ENCODE measurements at places on chromosomes 13 and 19.

DNA sequence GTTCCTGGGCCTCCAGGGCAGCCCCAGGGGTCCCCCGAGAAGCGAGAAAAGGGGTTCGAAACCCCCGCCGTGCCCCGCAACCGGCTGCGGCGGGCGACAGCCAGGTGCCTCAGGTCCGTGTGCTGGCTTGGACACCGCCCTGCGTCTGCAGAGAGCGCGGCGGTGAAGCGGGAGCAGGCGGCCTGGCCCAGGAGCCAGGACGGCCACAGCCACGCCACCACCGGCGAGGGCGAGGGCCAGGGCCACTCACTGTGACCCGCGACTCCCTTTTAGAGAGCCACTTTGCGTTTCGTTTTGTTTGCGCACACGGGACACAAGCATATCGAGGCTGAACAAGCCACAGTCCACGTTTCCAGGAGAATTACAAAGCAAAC, 110.4 kb downstream of the CRYL1 start:
- DNase-seq: no peak

GRCh38 chr13:51153527-51153926, 42.5 kb upstream of the C13orf42 start:
- DNase-seq: no peak

GRCh38 chr19:41324921-41325639, 15.1 kb downstream of the CCDC97 start:
- DNase-seq: peak; percentile 26

DNA sequence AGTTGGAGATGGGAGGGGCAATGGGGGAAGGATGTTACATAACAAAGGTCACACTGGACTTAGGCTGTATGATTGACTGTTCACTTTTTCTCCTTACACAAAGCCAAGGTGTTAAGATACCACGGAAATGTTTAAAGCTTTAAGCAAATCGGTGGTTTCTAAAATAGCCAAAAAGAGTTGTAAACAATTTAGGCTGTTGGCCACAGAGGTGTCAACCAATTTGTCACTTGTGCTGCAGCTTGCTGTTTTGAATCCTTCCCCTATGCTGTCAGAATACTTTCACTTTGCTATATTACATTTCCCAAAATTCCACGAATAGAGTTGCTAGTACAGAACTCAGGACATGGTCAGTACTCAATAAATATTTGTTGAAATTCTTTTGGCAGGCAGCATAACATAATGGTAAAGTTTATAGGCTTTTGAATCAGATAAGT, 149.3 kb downstream of the VWA8 start:
- no peak for DNase-seq

- DNase-seq: no peak
Measured at GRCh38 chr19:13778398-13778797, 4.1 kb downstream of the C19orf53 start.

- DNase-seq: no peak
Measured at GRCh38 chr13:26561651-26562511, 4.4 kb downstream of the WASF3 start.

- no peak for DNase-seq
Measured at GRCh38 chr13:97976610-97977521, 23.4 kb downstream of the IPO5 start.

DNA sequence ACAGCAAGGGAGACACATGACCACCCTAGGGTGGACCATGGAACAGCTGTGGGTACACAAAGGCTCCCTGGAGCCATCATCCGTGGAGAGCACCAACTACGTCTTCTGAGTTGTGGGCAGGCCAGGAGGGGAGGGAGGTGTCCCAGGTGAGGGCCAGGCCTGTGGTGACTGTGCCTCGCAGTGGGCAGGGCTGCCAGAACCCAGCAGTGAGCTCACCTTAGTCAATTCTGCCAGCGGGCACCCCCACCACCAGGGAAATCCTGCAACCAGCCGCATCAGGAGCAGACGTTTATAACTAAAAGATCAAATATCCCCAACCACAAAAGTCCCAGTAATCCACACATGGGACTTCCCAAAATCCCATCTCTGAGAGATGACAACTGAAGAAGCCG, 19.6 kb downstream of the ELL start:
- DNase-seq: no peak

GRCh38 chr19:35267818-35268535, 785 bp upstream of the USF2 start:
- DNase-seq: no peak

GRCh38 chr13:113096745-113097305, 8.8 kb upstream of the F7 start:
- no peak for DNase-seq

GRCh38 chr13:97257800-97258799, 36.0 kb downstream of the MBNL2 start:
- DNase-seq: no peak

- peak; percentile 0 for DNase-seq
Measured at GRCh38 chr19:31715249-31715945, 366.2 kb upstream of the TSHZ3 start.

DNA sequence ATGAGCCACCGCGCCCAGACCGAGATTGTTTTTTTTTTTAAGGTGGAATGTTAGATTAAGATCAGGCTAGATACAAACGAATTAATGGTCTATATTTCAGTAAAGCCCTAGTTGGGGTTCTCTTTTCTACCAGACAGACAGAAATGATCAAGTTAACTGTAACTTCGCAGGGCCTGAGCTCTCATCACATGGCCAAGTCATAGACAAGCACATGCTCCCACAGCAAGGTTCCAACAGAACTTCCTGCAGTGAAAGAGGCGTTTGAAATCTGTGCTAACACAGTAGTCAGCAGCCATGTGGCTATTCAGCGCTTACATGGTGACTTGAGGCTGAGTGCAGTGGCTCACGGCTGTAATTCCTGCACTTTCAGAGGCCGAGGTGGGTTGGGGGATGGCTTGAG, 34.7 kb upstream of the SEMA6B start:
- no peak for DNase-seq

GRCh38 chr19:3753631-3754410, 7.7 kb downstream of the APBA3 start:
- DNase-seq: no peak

DNA sequence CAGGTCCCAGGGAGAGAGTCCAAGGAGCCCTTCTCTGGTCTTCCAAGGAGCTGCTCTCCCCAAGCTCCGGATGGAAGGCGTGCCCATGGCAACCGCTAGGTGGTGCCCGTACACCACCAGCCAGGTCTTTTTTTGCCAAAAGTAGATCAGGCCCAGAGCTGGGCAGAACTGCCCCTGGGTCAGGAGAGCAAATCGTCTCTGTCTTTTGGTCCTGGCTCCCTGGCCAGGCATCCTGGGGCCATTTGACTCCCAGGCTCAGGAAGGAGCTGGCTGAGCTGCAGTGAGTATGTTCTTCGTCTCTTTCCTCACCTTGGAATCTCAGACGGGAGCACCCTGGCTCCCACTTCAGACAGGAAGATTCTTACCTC, 24.6 kb upstream of the BCL3 start:
- peak; percentile 24 for DNase-seq

DNA sequence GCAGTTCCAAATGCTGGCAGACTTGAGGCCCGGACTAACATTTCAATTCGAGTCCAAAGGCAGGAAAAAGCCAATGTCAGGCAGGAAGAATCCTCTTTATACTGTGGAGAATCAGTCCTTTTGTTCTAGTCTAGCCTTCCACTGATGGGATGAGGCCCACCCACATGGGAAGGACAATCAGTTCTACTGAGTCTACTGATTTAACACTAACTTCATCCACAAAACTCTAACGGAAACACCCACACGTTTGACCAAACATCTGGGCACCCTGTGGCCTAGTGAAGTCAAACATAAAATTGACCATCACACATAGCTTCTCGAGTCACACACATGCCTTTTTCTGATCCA, 100.3 kb downstream of the UBL3 start:
- no peak for DNase-seq

GRCh38 chr13:86355301-86355700, 556.1 kb upstream of the SLITRK6 start:
- DNase-seq: no peak

DNA sequence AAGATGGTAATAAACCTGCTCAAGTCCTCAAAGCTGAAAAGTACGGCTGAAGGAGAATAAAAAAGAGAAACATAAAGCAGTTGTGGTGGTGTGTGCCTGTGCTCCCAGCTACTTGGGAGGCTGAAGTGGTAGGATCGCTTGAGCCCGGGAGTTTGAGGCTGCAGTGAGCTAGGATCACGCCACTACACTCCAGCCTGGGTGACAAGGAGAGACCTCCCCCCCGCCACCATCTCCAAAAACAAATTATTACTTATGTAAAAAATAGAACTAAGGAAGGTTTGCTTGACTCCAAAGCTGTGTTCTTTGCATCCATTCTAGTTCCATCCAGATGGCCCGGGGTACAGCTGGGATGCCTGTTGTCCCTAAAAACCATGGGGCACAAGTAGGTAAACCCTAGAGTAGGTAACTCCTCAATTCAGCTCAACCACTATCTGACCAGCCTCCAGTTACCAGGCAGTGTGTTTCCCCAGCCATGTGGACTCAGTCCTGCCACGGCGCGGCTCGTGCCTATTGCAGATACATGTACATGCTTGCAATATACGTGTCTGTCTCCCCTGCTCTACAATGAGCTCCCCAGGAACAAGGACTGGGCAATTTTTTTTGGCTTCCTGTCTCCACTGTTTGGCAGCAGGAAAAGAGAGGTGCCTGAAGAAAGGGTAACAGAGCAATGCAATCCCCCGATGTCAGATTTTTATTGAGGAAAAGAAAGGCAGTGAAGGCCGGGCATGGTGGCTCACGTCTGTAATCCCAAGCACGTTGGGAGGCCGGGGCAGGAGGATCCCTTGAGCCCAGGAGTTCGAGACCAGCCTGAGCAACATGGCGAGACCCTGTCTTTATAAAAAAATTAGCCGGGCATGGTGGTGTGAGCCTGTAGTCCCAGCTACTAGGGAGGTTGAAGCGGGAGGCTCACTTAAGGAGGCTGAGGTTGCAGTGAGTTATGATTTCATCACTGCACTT, 101.3 kb downstream of the GNG7 start:
- no peak for DNase-seq

DNA sequence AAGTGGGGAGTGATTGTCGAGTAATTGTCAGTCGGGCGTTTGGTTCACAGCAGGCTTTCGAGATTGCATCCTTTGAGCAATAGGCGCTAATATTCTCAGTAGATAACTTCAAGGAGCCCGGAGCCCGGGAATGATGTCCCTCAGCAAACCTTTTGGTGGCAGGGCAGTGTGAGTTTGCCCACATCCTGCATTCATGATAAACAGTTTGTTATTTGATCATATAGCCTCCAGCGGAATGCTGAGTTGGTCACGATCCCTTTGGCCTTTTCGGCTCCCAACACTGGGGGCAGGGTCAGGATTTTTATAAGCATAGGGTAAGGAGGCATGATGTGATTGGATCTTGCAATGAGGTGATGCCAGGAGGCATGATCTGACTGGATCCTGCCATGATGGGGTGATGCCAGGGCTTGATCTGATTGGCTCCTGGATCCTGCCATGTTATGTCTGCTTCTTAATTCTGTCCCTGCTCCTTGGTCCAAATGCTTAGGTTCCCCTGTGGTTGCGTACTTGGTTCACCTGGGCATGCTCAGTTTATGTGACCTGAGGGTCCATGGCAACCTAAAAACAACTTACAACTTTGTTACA, 38.2 kb upstream of the IGSF23 start:
- no peak for DNase-seq

- DNase-seq: no peak
Measured at GRCh38 chr19:45667620-45668341, at the start of gene GIPR. Gene GIPR (plus strand): TSS chr19:45668221. CDS start chr19:45669521, 1,300 bp downstream.

DNA sequence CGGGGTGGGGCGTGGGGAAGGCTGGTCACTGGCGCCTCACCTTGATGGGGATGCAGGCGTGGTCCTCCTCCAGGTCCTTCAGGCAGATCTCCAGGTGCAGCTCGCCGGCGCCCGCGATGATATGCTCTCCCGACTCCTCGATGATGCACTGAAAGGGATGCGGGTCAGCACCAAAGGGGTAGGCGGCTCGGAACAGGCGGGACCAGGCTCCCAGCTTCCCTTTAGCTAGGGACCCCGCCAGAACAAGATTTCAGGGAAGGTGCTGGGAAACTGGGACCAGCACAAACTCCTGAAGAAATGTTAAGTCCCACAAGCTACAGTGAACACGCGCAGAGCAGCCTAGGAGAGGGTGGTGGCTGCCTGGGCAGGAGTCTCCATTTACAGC, 6.0 kb downstream of the EEF2 start:
- DNase-seq: no peak

- DNase-seq: no peak
Measured at GRCh38 chr13:51771418-51772104, 32.4 kb downstream of the DHRS12 start.

DNA sequence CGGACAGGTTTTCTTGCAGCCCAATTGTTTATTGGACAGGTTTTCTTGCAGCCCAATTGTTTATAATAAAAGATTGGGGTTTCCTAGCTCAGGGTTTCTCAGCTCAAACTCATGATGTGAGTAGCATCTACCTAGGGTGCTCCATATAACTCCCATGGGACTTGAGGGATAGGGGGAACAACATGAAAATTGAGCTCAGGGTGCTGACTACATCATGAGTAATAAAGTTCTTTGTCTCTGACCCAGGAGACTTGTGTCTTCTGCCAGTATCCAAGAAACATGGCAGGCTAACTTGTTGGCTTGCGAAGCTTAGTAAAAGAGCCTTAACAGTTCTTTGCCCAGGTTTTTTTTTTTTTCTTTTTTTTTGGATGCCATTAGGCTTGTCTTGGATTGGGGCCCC, 59.2 kb upstream of the MYCBP2 start:
- DNase-seq: no peak

- no peak for DNase-seq
Measured at GRCh38 chr19:19774354-19775033, 41.6 kb upstream of the ZNF14 start.

- no peak for DNase-seq
Measured at GRCh38 chr13:58879114-58879513, 1247.6 kb downstream of the PCDH17 start.

DNA sequence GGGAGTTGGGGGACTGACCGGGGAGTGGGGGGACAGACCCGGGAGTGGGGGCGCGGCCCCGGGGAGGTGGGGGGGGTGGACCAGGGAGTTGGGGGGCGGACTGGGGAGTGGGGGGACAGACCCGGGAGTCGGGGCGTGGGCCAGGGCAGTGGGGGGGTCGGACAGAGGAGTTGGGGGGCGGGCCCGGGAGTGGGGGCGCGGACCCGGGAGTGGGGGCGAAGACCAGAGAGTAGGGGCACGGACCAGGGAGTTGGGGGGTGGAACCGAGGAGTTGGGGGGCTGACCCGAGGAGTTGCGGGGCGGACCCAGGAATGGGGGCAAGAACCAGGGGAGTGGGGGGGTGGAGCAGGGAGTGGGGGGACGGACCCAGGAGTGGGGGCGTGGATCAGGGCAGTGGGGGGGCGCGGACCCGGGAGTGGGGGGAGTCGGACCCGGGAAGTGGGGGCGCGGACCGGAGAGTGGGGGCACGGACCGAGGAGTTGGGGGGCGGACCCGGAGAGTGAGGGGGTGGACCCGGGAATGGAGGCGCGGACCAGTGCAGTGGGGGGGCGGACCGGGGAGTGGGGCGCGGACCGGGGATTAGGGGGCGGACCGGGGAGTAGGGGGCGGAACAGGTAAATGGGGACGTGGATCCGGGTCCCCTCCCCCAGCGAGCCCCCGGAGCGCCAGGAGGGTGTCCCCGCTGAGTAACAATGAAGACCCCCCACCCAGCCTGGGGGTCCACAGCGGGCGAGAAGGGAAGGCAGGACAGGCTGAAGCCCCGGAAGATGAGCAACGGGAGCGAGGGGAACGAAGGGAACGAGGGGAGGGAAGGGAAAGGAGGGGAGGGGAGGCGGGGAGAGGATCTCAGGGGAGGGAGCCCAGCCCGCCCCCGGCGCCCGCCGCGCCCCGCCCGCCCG, 589 bp downstream of the R3HDM4 start:
- DNase-seq: no peak

- DNase-seq: no peak
Measured at GRCh38 chr13:95154413-95154886, 146.8 kb downstream of the ABCC4 start.
